ENCODE measurements at places on chromosomes 5 and 9. TPM values are rescaled to one million over a fixed set of nuclear protein-coding genes. Genes with fewer than 3 reads are reported as not detected.

DNA sequence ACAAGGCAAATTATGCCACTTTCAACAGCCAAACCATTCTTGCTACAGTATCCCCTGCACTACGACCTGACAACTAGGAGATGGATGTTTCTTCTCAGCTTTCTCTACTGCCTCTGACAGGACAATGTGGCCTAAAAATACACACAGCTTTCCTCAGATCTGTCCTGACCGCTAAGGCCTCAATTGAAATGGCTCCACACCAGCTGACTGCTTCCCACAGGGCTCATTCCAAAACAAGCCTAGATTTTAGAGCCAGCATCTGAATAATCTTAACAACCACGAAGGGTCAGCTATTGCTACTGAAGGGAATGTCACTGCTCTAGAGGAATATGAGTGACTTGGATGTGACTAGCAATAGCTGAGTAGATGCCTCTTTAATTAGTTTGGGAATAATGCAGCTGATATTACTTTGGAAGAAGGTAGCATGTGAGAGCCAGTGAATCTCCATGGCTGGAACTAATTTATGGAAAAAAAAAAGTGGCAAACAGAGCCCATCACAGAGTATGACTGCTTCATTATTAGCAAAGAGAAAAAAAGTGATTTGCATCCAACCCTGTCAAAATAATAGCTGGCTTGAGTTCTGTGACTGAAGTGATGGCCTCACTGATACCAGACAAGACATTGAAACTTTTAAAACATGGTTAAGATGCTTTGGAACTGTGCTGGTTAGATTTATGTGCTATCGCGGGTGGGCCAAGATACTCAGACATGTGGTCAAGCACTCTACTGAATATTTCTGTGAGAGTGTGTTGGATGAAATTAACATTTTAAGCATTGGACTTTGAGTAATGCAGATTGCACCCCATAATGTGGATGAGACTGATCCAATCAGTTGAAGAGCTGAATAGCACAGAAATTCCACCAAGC, 450.2 kb downstream of the NR2F1-AS1 start:
- DNase-seq, result no peak

The FCHO2 gene
- total RNA-seq, result 2.8 TPM

DNA sequence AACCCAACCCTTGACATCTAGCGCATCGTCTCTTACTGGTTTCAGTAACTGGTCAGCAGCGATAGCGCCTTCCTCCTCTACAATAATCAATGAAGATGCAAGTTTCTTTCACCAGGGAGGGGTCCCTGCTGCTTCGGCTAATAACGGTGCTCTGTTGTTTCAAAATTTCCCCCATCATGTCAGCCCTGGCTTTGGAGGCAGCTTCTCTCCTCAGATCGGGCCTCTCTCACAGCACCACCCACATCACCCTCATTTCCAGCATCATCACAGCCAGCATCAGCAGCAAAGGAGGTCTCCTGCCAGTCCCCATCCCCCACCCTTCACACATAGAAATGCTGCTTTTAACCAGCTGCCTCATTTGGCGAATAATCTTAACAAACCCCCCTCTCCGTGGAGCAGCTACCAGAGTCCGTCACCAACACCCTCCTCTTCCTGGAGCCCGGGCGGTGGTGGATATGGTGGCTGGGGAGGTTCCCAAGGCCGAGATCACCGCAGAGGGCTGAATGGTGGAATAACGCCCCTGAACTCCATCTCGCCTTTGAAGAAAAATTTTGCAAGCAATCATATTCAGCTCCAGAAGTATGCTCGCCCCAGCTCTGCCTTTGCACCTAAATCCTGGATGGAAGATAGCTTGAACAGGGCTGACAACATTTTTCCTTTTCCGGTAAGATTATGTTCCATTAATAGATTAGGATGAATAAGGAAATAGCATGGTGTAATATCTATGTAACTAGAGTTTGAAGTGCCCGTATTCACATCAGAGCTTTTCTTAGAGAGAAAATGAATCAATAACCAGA, 2.2 kb downstream of the CPEB4 start:
- no peak for DNase-seq

DNA sequence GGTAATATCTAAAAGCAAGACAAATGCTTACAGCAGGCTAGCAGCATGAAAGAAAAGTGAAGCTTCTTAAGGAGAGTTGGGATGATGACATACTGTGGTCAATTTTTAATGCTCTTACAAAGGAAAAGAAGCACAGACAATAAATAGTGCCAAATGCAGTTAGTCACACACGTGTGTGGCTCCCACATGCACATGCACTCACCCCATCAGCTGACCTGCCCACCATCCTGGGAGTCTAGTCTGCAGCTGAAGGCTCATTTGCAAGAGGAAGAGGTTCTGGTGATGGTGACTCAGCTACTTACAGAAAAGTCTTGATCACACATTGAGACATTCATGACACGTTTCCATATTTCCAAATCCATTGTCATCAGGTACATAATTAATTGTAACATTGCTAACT, 129.3 kb downstream of the MRPL36 start:
- no peak for DNase-seq

DNA sequence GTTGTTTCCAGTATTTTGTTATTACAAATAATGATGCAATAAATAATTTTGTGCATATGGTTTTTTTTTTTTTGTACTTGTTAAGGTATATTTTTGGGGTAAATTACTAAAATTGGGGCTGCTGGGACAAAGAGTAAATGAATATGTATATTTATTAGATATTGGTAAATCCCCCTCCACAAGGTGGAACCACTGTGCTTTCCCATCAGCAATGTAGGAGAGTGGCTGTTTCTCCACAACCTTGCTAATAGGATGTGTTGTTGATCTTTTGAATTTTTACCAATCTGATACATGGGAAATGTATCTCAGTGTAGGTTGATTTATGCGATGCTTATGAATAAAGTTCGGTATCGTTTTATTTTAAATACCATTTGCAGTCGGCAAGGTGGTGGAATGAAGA, 118.1 kb downstream of the TRPM3 start:
- no peak for DNase-seq

DNA sequence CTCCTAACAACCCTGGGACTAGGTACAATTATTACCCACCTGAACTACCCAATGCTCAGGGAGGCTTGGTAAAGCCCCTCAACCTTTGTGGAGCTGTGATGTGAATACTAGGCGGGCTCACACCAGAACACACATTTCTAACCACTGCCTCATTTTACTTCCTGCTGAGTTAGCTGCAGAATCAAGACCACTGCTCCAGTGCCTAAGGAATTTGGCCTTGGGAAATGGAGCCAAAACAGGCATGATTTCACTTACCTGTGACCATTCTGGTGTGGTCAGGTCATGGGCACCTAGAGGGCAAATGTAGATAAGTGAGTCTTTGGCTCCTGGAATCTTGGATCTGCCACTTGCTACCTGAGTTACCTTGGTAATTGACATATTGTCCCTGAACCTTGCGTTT, 5.2 kb downstream of the WWC1 start:
- DNase-seq, result no peak

GRCh38 chr5:132008163-132008473, 3.3 kb downstream of the ACSL6 start:
- DNase-seq, result no peak

DNA sequence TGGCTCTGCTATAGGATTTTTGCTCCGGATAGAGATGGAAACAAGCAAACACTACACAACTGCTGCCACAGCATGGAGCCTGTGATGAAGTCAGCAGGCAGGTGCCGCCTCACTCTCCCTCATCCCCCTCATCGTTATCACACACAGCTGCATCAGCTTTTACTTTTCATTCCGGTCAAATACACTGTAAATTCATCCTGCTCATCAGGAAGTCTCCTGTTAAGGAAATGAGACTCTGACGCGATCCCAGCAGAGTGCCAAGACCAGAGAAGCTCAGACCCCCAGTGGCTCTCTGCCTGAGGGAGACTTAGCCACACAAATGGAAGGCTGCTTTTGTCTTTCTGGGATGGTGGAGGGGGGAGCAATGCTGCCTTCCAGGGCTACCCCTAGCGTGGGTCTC, 270.2 kb downstream of the ELAVL2 start:
- DNase-seq, result no peak

The CREBRF gene
- total RNA-seq, result 11.2 TPM

GRCh38 chr5:1246711-1247431, 21.7 kb downstream of the SLC6A18 start:
- no peak for DNase-seq
